Naive thymus-derived CD8-positive, alpha-beta T cell (primary cell): ENCODE measurements at places on chromosomes 6 and 20. TPM values are rescaled to one million over a fixed set of nuclear protein-coding genes. Genes with fewer than 3 reads are reported as not detected.

C2 gene
- total RNA-seq, result 3.8 TPM

VPS16 gene
- 57.6 TPM for total RNA-seq

SAMD3 gene
- 34.1 TPM for total RNA-seq

DNA sequence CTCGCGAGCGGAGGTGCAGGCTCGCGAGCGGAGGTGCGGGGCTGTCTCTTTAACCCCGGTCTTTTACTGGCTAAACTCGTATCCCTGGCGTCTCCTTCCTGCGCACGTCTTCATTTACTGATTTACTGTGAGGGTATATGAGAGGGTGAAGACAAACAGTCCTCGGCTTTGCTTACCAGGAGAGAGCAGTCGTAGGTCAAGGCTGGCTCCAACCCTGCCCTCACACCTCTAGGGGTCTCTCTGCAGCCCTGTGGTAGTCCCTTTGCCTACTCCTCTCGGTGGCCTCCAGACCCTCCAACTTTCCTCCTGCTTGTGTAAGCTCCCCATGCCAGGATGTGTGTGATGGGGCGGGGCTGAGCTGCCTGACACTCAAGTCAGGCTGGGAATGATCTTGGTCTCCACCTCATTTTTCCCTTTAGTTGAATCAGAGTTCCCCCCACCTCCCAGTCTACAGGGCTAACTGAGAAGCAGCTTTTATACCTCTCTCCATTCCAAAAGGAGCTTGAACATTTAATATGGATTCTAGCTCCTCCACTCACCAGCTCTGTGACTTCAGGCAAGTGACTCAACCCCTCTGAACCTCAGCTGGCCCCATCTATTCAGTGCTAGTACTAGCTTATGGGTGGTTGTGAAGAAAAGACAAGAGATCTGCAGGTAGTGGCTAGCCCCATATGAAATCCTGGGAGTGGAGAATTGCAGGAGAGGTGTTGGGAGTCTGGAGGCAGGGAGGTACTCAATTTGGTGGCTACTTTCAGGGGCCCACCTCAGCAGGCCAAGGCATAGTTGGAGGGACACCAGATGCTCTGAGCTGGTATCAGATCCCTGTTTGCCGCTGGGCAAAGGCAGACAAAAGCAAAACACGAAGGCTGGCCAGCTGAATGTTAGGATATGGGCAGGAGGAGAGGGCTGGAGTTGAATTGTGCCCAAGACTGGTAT, 902 bp downstream of the SLC29A1 start:
- DNase-seq, result no peak

GRCh38 chr20:24691901-24692351, 222.5 kb downstream of the SYNDIG1 start:
- DNase-seq, result no peak

DNA sequence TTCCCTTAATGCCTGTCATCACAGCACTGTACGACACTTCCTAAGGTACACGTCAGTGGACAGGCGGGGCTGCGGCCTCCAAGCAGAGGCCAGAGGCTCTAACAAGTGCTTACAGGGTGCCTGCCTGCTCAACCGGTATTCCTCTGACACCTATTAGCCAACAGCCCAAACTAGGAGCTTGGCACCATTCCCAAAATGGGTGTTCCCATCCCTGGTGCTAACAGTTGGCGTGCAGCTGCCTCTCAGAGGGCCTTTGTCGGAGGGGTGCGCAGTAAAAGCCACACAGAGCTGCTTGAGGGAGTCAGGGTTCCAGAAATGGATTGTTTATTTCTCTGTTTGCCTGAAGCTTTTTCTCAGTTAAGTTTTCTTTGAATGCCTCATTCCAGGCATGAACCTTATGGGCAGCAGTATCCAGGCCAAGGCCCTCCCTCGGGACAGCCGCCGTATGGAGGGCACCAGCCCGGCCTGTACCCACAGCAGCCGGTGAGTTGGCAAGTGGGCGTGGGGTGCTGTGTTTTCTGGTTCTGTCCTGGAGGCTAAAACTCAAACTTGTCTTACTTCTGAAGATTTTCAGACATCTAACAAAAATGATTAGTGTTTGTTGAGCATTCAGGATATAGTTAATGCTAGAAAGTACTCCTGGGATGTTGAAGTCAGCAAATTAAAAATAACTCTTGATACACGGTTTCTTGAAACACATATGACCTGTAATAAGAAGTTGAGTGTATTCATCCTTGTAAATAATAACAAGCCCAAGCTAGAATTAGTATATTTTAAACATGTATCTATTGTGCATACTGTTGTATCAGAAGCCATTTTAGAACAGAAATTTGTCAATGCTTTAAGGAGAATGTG, 124.7 kb downstream of the TMEM242 start:
- no peak for DNase-seq

DNA sequence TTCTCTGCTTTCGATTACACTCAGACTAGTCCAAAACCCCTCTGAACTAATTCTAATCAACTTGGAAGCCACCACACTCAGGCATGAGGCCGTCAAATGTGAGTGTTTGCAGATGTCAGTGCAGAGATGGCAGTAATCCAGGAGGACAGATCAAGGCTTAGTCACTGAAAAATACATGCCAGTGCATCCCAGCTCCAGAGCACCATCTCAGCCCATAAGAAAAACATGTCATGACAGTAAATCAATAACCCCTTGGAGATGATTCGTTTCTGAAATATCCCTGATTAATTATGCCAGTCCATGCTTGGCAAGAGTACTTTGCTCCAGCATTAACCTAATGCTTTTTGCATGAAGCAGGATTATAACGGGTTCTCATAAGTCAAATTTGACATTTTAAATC, 179.5 kb downstream of the ADAT2 start:
- no peak for DNase-seq
